Neural crest cell (in vitro differentiated cells): ENCODE measurements at places on chromosomes 5 and 9. TPM values are rescaled to one million over a fixed set of nuclear protein-coding genes. Genes with fewer than 3 reads are reported as not detected.

- peak overlapping the region; percentile 97 for H3K27ac ChIP-seq
- H3K4me3 ChIP-seq = no peak overlapping the region
- no peaks in the 10 kb centered on the region for H3K27me3 ChIP-seq
- H3K36me3 ChIP-seq = no peaks in the 10 kb centered on the region
Measured at GRCh38 chr9:113580041-113580953, 116.8 kb downstream of the RGS3 start.

DNA sequence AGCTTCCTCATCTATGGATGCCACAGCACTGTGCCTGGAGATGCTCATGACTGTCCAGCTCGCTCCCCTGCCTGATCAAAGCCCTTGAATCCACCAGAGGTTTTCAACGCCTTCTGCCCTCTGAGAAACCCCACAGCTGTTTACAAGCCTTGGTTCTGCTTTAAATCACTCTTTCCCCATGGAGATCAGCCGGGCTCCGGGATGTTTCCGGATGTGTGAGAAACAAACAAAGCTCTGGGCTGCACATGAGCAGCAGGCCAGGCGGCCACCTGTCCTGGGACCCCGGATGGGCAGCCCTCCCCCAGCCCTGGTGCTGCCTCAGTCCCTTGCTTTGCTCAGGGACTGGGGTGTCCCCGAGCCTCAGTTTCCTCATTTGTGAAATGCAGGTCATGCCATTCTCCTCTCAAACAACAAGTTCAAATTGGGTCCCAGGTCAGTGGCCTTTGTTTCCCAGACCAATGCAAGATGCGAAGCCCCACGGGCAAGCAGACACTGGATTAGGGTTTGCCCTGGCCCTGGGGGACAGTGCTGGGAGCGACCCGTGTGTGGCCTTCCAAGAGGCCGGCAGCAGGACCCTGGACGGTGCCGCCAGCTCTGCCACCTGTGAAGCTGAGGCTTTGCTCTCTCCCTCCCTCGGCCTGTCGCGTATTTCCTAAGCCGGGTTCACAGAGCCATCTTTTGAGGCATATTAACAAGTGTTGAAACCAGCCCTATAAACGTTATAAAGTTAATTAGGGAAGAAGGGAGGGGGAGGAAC is 42.4 kb upstream of the PHYKPL start:
- no peak for DNase-seq
- H3K36me3 ChIP-seq = peaks cover 6% of the 10 kb centered on the region
- peaks cover 7% of the 10 kb centered on the region for H3K27me3 ChIP-seq
- no peak overlapping the region for H3K4me3 ChIP-seq

- no peak overlapping the region for H3K27ac ChIP-seq
- no peak for DNase-seq
- no peaks in the 10 kb centered on the region for H3K4me1 ChIP-seq
- peaks cover 14% of the 10 kb centered on the region for H3K27me3 ChIP-seq
- no peaks in the 10 kb centered on the region for H3K36me3 ChIP-seq
Measured at GRCh38 chr5:174542037-174542436, 182.3 kb upstream of the MSX2 start.

GRCh38 chr9:133684121-133684935 is 48.2 kb downstream of the DBH start:
- no peaks in the 10 kb centered on the region for H3K4me1 ChIP-seq
- no peaks in the 10 kb centered on the region for H3K36me3 ChIP-seq
- H3K4me3 ChIP-seq = no peak overlapping the region
- H3K27me3 ChIP-seq = no peaks in the 10 kb centered on the region
- peak overlapping the region; percentile 89 for H3K27ac ChIP-seq

GRCh38 chr9:106963684-106964083 is 100.7 kb downstream of the ZNF462 start:
- no peak overlapping the region for H3K4me3 ChIP-seq
- H3K27me3 ChIP-seq = no peaks in the 10 kb centered on the region
- peaks cover 52% of the 10 kb centered on the region for H3K4me1 ChIP-seq
- peaks cover 68% of the 10 kb centered on the region for H3K36me3 ChIP-seq
- no peak for DNase-seq
- H3K27ac ChIP-seq = no peak overlapping the region

DNA sequence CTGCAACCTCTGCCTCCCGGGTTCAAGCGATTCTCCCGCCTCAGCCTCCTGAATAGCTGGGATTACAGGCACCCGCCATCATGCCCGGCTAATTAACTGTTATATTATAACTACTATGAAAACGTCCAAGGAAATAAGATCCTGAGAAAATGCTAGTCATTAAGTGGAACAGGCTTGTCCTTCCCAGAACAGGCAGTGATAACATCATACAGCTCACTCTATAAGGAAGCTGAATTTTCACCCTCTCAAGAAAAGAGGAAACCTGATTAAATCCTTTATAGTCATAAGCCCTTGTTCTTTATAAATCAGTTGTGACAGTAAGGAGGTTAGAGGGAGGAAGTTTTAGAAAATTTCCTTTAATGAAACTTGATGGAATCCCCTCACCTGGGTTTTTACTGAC is 163.9 kb upstream of the CLINT1 start:
- no peak overlapping the region for H3K4me3 ChIP-seq
- no peak overlapping the region for H3K27ac ChIP-seq
- H3K4me1 ChIP-seq = no peaks in the 10 kb centered on the region
- DNase-seq = no peak
- no peaks in the 10 kb centered on the region for H3K27me3 ChIP-seq

DNA sequence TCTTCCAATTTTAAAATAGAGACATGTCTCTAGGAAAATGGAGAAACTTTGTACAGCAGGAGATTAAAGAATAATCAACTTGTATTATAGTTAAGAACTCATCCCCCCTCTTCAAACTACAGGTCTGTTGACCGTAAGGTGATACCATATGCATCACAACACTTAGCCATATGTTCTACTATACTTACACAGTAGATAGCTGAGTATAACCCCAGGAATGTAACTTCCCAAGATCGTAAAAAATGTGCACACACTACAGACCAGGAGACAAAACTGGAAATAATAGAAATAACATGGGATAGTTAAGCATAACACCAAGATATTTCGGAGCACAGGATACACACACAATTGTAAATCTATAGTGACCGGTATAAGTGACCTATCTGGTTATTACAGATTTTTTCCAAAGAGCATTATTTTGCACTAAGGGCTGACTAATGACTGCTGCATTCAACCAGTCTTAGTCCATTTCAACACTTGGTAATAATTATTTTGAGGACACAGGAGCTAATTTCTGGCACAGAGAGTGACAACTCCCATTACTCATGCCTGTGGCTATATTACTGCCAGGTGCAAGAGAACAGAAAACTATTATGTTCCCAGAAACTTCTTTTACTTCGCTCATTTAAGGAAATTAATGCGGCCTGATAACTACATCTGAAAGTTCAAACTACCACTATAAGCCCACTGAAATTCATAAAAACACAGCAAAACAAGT is 15.4 kb upstream of the ZNF622 start:
- H3K4me1 ChIP-seq = no peaks in the 10 kb centered on the region
- no peaks in the 10 kb centered on the region for H3K27me3 ChIP-seq
- no peak overlapping the region for H3K4me3 ChIP-seq

DNA sequence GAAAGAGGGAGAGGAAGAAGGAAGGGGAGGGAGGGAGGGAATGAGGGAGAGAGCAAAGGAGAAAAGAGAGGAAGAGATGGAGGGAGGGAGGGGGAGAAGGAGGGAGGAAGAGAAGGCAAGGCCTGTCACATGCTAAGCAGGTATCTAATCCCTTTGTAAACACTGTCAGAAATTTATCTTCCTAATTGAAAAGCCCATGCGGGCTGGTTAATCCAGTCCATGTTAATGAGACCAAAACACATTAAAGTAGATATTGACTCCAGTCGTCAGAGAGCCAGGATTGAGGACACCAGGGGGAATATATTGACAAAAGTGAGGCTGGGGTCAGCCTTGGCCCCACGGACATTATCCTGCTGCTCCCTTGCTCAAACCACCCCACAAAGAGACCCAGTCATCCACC is 37.4 kb upstream of the ALDH1B1 start:
- no peak overlapping the region for H3K4me3 ChIP-seq
- H3K36me3 ChIP-seq = no peaks in the 10 kb centered on the region
- peaks cover 24% of the 10 kb centered on the region for H3K4me1 ChIP-seq
- H3K27me3 ChIP-seq = no peaks in the 10 kb centered on the region
- no peak for DNase-seq

GRCh38 chr9:89414670-89415324 is 83.1 kb downstream of the SEMA4D start:
- no peak overlapping the region for H3K4me3 ChIP-seq
- peaks cover 93% of the 10 kb centered on the region for H3K27me3 ChIP-seq
- peaks cover 22% of the 10 kb centered on the region for H3K4me1 ChIP-seq
- no peak overlapping the region for H3K27ac ChIP-seq
- DNase-seq = no peak
- H3K36me3 ChIP-seq = peaks cover 10% of the 10 kb centered on the region

ZBTB5 gene
- total RNA-seq = 21.6 and 22.9 TPM in 2 replicates

TAF11L7 gene
- not detected in 2 replicates for total RNA-seq

PTGS1 gene
- total RNA-seq = 0.16 and 0.37 TPM in 2 replicates
